Stimulated activated CD4-positive, alpha-beta T cell treated with anti-CD3 and anti-CD28 coated beads, Interleukin-4, amount 100 ng/mL, for 1 hour (primary cell): ENCODE measurements at places on chromosomes 12 and 14.
A peak's percentile ranks its signal among the peaks of the same experiment; 100 is the strongest.

DNA sequence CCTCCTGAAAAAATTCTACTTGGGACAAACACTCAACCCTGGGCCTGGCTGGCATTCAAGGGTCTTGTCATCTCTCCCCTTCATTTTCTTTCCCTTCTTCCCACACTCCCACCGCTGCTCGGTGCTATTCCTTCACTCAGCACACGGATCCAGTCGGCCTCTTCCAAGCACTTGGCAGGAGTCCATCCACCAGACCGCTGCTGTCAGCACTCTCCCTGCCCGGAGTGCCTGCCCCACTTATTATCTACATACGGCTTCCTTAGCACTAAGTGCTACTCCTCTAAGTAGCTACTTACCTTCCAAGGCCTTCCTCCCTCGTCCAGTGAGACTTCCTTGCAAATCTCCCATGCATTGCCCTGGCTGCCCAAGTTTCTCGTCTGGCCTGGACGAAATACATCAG lies 29.8 kb downstream of the CALM1 start:
- DNase-seq: no peak

DNA sequence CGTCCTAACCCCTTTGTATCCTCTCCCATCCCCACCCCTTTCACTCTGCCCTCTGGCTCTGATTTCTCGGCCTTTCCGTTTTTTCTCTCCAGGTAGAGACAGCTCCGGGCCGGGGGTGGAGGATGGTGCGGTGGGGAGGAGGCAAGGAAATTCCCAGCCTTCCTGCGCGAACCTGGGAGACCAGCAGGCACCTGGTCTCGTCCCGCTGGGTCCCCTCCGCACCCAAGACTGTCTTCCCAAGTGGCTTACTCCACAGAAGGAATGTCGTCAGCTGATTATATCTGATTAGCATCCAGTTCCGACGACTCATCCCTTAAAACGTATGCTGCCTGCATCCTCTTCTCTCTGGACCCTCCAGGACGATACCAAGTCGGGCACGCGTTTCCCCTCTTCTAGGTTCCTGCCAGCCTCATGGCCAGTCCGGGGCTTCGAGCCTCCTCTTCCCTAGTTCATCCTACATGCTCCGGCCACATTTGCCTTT lies 42.2 kb upstream of the CAPRIN2 start:
- DNase-seq: no peak

DNA sequence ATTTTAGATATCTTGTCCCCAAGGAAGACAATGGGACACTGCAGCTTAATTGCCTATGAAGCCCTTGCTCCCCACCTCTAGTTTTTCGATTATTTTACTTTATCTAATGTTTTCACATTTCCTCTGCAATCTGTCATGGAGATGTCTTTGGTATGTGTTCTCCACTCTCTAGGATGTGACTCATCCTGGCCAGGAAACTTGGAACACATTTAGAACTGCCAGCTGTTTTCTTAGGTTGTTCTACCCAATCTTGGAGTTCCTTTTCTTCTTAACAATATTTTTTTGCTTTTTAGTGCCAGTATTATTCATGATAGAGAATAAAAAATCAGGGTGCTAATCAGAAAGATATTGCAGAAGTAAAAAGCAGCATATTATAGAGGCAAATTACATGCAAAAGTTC lies 101.7 kb upstream of the CLEC14A start:
- no peak for DNase-seq

DNA sequence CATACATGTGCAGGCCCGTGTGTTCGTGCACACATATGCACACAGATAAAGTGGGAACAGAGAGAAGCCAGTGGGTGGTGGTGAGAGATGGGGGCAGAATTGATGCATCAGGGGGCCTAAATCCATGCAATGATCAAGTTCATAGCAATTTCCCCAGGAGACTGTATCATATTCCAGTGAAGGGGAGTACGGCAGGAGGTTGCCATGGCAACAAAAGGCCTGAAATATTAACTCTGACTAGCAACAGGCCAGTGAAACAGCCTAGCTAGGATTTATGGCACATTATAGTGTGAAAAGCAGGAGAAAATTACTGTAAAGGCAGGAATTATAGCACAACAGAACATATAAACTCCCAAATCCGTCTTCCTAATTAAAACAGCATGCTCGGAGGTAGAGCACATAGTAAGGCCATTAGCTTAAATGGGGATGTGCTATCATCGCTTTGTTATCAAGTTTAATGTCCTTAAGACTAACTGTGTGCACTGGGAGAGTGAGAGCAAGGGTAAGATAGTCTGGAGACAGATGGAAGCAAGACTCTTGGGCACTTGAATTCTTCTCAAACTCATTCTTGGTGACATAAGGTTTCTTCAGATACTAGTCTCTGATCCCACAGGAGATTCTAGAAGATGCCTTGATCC lies 806.3 kb downstream of the DIO2 start:
- DNase-seq: no peak

- no peak for DNase-seq
Measured at GRCh38 chr12:19095756-19096480, 33.6 kb upstream of the PLEKHA5 start.

DNA sequence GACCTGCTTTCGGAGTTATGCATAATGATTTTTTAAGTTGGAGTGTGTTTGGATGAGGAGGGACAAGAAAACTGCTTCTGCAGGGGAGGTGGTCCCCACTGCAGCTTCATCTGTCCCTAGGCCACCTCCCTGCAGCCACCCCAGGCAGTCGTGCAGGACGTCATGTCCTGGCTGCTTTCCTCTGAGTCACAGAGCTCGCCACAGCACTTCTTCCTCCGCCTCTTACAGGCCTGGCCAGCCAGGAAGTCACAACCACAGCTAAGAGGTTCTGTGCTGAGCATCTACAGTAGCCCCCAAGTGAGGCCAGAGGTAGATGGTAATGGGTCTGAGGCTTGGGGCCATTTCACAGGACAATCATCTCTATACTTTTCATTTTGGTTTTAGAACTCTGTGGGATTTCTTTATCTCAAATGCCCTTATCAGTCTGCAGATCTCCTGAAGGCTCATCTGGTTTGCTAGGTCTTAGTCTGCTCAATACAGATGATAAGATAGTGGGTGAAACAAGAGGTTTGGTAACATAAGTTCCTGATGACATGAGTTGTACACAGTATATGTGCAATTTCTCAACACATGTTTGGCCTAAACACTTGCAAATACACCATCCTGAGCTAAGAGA lies 106.4 kb downstream of the ARF6 start:
- DNase-seq: peak; percentile 53

DNA sequence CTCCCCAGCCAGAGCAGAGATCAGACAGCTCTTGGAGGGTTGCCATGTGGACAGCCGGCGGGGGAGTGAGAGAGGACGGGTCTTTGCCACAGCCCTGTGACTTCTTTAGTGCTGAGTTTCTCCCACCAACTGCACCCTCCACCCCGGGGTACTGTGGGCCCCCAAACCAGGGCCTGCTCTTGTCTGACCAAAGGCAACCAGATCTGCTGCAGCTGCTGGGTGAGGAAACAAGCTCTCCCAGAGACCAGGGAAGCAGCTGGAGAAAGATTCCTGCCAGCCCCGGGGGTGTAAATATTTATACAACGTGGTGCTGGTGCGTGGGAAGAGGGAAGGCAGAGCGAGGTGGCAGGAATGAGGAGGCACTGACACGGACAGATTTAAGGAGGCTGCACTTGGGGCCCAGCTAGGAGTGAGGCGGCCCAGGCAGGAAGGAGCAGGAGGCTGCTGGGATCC lies 14.3 kb upstream of the ZFP36L1 start:
- no peak for DNase-seq

GRCh38 chr12:123843912-123844748 lies 82.0 kb downstream of the DNAH10 start:
- no peak for DNase-seq

DNA sequence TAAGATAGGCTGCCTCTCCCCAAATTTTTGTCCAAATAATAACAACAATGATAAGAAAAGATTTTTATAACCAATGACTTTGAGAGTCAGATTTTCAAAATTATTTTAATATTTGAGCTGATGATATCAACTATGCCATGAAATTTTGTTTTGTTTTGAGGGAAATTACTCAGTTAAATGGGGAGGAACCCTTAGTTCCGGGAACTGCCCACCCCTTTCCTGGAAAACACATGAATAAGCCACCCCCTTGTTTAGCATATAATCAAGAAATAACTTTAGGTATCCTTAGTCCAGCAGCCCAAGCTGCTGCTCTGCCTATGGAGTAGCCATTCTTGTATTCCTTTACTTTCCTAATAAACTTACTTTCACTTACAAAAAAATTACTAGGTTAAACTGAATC lies 61.4 kb downstream of the HMGA2 start:
- DNase-seq: no peak

DNA sequence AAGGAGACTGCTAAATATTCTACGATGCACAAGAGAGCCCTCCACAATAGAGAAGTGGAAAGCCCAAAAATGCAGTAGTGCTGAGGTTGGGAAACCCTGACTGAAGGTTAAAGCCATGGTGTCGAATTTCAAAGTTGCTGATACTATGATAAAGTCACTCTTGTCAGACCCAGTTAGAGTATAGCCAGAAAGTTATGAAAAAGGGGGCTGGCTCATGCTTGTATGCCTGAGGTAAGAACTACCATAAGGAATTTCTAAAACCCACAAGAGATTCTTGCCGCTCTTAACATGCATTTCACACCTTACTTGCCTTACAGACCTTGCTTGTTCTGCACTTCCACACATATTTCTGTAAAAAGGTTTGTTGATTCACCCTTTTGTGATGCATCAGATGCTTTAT lies 184.6 kb downstream of the SLC6A15 start:
- DNase-seq: no peak

GRCh38 chr12:99128246-99128802 lies 483.2 kb downstream of the APAF1 start:
- DNase-seq: no peak

DNA sequence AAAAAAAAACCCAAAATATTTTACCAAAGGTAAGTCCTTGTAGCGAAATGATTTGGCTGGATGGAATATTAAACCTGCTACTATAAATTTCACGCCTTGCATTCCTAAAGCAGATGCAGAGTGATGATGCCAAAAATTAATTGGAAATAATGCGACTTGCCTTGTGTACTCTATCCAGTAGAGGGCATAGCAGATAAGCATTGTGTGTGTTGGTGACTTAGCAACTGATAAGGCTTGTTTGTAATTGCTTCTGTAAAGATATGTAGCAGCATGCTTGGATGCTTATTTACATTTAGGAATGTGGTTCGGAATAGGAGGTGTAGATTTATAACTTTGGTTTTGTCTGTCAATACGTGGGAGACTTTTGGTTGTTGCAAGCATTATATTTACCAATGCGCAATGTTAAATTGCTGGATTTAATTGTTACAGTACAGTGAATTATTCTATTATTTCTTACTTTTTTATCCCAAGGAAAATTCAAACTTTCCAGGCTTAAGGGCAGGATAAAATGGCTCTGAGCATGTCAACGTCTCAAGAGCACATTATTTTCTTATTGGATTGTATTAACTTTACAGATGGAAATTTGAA lies 80.5 kb downstream of the TMEM260 start:
- no peak for DNase-seq

DNA sequence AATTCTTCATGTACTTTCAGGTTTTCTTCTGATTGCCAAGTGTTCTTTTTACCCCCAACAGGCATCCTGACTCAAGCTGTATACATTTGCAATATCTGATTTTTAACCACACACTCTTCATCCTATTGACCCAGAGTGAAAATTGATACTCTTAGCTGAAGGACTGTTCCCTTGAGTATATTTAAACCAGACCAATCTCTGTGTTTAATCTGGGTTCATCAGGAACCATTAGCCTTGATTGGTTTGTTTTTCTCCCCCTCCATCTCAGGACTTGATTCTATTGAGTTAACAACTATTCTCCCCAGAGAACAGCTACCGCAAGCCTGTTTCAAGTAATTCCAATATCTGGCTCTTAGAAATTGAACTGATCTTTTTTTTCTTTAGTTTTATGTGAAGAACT lies 222.3 kb upstream of the NOVA1 start:
- no peak for DNase-seq

DNA sequence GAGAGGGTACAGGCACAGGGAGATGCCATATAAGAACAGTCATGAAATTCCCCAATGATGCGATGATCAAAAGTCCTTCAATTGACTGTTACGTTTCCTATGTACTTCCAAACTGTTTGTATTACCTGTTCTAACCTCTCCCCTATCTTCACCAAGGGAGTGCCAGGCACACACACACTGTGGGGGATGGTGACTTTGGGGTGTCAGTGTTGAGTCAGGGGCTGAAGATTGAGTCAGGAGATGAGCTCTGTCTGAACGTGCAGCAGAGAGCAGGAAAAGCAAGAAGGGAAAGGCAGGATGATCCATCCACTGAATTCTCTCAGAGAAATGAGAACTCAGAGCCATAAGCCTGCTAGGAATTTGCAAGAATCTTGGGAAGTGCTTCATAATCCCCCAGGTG lies 153.4 kb downstream of the EFCAB11 start:
- no peak for DNase-seq

DNA sequence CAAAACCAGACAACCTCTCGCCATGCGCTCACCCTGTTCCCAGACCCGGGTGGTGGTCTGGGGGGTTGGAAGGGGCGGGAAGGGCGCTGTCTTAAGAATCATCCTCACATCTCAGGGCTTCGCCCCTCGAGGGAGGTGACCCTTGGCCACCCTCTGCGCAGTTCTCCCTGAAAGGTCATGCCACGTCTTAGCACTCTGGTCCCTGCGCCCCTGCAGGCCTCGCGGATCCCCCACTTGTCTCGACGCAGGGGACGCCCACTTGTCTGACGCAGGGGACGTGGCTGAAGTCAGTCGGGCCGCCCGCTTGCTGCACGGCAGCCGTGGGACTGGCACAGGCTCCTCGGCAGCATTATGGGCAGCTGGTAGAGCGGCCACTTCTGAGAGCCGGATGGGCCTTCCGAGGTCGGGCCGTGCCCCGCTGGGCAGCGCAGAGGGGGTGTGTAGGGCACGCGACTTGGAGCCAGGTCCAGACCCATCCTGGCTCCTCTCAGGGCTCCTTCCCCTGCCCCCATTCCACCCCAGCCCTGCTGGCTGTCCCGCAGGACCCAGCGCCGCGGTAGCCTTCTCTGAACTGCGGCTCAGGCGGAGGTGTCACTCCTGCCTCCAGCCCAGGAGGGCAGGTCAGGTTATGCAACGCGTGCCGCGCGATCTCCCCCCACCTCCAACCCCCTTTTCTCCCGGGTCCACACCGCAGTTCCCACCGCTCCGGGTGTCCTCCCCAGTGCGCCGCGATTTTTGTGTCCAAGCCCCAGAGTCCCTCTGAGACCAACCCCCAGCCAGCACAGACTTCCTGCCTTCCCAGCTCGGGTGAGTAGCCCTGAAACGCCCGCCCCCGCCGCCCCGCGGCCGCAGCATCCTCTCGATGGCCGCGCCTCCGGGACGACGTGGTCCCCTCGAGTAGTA lies 40.9 kb upstream of the CAPRIN2 start:
- peak; percentile 26 for DNase-seq

GRCh38 chr14:92502541-92503286 lies 10.9 kb upstream of the RIN3 start:
- DNase-seq: no peak

GRCh38 chr12:52415870-52416750 lies 10.0 kb upstream of the KRT82 start:
- DNase-seq: no peak

- DNase-seq: no peak
Measured at GRCh38 chr12:107493135-107493494, 192.5 kb upstream of the PWP1 start.
